ENCODE measurements at places on chromosomes 6 and 20.
A peak's percentile ranks its signal among the peaks of the same experiment; 100 is the strongest.

GRCh38 chr20:25227317-25227831 is 20.5 kb upstream of the PYGB start:
- no peak for DNase-seq

DNA sequence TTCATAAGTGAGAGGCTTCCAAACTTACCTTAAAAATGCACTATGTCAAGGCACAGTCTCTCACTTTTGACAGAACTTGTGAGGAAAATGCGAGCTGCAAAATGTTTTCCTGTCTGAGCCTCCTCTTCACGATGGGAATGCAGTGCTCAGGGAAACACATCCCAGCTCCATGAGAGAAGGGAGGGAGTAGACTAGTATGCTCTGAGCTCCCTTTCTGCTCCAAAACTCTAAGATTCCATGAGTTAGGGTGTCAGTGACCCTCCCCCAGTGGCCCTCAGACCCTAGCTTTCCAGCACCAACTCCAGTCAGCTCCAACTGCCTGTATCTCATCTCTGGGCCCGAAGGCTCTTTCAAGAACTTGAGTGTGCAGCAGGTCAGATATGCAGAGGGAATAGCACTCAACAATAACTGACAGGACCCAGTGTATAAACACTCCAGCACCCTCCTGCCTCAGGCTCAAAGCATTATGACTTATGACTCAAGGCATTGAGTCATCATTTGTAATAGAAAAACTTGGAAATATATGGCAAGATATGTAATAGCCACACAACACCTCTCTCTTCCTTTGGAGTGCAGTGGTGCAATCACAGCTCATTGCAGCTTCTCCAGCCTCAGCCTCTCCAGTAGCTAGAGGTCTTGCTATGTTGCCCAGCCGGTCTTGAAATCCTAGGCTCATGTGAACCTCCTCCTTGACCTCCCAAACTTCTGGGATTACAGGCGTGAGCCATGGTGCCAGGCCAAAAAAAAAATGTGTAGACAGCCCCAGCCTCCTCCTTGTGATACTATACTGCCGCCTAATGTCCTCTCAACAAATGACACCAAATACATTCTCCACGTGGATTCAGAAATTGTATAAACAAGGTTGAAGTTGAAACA is 16.7 kb upstream of the ENTPD6 start:
- no peak for DNase-seq

- no peak for DNase-seq
Measured at GRCh38 chr6:88983532-88983931, 20.1 kb upstream of the RNGTT start.

GRCh38 chr6:38603496-38603895 is 36.2 kb downstream of the BTBD9 start:
- DNase-seq: no peak

DNA sequence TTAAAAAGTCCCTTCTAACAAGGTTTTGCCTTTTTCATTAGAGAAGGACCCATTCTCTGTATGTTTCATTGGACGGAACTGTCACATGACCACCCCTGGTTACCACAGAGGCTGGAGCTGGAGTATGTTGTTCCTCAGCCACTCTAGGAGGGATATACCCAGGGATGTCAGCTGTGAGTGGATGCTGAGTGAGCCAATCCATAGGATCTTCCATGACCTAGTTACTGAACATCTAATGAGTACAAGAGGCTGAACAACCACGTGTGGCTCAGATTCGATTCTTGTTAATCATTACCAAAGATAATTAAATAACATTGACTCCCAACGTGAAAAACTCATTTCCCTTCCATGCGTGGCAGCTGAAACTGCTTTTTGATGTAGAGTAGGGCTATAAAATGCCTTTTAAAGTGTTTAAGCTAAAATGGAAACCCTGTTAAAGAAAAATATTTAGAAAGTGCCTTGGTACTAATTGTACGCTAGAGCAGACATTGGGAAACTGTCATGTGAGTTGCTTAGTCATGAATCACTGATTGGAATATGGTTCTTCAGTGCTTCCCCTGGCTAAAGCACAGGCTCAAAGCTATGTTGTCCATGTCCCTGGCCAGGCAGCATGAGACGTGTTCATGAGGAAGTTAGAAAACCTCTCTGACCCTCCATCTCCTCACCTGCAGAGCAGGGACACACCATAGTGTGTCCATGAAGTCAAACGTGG is 256.1 kb downstream of the ZNF217 start:
- no peak for DNase-seq

- DNase-seq: no peak
Measured at GRCh38 chr20:971346-971745, 30.8 kb downstream of the RSPO4 start.

GRCh38 chr20:38446441-38447209 is 11.5 kb upstream of the SNHG17 start:
- peak; percentile 59 for DNase-seq

GRCh38 chr6:27593200-27593818 is 120.4 kb upstream of the ZNF184 start:
- no peak for DNase-seq

- no peak for DNase-seq
Measured at GRCh38 chr20:57034001-57034400, 232.4 kb downstream of the BMP7 start.

GRCh38 chr6:166275714-166276166 is 32.5 kb downstream of the PRR18 start:
- no peak for DNase-seq

DNA sequence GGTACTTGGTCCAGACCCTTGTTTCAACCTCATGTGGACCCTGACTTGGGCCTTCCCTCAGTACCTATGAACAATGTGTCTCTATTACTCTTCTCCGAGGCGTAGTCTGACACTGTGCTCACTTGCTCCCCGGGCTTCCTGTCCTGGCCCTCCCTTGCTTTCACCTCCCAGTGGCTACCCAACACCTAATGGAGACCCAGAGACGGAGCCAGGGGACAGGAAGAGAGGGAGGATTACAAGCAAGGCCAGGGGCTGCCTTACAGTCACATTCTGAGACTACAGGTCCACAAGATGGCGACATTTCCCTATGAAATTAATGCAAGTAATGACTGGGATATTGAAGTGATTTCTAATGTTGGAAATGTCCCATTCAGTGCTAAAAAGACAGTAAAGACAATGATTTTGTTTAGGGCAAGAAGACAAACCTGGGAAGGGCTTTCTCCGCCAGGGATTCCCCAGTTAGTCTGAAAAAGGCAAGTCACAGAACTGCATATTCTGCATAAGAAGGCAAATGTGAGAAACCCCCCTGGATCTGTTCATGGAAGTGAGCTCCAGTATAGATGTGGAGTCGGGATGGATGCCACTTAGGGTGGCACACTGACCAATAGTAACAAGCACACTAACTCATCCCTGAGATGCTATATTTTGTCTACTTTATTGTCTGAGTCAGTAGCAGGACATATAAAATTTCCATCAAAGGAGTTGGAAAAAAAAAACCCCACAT is 44.0 kb upstream of the ZBTB24 start:
- peak; percentile 16 for DNase-seq

- DNase-seq: no peak
Measured at GRCh38 chr20:25281541-25281991, 33.7 kb downstream of the PYGB start.

GRCh38 chr20:49768204-49769047 is 44.2 kb upstream of the SLC9A8 start:
- DNase-seq: no peak

- no peak for DNase-seq
Measured at GRCh38 chr20:1965520-1966351, 28.1 kb downstream of the PDYN start.

- no peak for DNase-seq
Measured at GRCh38 chr6:52984247-52984646, 10.8 kb downstream of the GSTA4 start.
